ENCODE measurements at places on chromosomes 5 and 9.

DNA sequence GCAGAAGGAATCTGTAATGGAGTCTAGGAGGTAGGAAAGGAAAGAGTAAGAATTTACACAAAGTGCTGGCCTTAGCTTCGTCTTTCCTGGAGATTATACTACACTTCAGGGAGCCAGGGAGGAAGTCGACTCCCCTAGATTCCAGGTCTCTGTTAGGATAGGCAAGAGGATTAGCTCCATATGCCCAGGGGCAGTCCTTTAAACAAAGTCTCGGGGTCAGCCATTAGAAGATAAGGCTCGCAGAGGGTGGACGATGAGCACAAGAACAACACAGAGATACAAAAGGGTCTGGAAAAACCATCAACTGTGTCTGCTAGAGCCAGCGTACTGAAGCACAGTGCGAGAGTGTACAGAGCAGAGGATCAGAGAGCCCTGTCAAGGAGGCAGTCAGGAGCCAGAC, 344.7 kb upstream of the TNC start:
- DNase-seq: no peak

DNA sequence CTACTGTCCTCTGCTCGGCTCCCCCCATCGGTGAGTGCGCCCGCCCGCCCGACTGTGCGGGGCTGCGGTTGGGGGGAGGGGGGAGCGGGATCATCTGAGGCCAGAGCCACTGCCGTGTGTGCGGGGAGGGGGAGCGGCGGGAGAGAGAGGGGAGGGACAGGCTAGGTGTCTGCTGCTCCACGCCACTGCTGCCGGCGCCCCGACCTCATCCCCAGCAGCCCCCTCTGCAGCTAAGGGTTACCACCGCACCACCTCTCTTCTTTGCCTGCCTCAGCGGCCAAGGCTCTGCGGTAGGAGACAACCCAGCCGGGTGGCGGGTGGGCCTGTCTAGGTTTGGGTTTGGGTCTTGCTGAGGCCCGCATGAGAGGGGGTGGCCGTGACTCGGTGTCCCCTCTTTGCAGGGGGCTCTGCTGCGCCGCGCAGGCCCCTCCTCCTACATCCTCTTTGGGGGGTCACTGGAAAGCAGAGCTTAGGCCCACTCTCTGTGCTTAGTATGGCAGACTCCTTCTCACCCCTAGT, 670 bp upstream of the PURA start:
- no peak for DNase-seq

GRCh38 chr5:153400931-153401330, 89.5 kb upstream of the GRIA1 start:
- no peak for DNase-seq

GRCh38 chr9:31236344-31236743, 1148.1 kb upstream of the ACO1 start:
- no peak for DNase-seq

DNA sequence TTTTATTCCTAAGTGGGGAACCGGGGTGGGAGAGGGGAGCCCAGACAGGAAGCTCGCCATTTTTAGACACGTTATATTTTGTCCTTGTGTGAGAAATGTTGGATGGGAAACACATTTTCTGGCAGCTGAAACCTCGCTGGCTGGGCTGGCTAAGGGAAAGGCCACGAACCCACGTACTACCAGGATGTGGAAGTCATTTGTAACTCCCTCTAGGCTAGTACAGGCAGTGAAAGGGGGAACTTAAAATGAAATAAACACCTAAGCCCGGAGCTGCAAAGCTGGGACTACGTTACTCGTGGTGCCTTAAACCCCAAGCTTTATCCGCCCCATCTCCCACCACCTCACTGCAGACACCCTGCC, 42.5 kb downstream of the TMEM174 start:
- no peak for DNase-seq

DNA sequence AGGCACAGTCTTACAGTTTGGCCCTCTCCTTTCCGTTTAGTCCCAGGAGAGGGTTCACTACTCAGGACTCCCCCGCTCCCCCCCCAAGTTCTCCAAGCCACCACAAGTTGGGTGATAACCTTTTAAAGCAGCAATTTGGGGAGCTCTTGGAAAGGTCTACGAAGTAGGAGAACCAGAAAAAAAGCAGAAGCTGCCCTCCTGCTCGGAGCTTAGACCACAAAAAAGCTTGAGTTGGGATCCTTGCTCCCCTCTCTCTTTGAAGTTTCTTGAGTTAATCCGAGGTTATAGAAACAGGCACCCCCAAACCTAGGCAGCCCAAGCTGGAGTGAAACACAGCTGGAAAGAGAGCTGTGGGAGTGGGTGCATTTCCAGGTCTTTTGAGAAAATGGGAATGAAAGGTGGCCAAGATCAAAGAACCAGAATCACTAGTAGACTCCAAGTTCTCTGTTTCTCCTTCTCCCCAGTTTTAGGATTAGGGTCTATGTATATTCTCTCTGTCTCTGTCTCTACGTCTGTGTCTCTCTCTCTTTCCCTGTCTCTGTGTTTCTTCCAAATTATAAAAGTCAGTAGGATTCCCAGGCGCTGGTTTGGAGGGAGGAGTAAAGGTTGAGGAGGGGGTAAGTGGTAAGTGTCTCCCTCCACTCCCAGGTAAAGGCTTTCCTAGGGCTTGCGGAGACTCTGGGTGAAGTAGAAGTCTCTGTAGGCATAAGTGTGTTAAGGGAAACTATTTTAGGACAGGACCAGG, 2.8 kb downstream of the LHX2 start:
- no peak for DNase-seq

- no peak for DNase-seq
Measured at GRCh38 chr9:98787766-98788335, 8.5 kb downstream of the ANKS6 start.

GRCh38 chr5:94945656-94946055, 327.2 kb downstream of the SLF1 start:
- no peak for DNase-seq

- DNase-seq: no peak
Measured at GRCh38 chr5:153969563-153969895, 69.2 kb downstream of the FAM114A2 start.

DNA sequence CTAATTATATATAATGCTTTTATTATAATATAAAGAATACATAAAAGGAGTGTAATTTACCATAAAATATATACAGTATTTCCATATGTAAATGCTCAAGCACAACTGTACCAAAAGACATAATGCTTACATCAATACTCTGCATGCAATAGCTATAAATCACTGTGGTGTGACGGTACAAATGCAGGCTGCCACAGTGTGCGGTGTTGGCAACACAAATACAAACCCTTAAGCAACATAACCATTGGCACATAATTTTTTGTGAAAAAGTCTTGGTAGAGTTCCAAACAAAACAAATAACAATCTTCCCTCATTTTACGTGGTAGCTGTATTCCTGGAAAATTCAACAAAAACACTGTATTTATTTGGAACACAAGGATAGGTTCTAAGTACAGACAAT, 1.9 kb upstream of the SHISAL2B start:
- DNase-seq: no peak

GRCh38 chr5:6574537-6575245, 58.2 kb downstream of the NSUN2 start:
- DNase-seq: no peak

Measured in activated CD4-positive, alpha-beta T cell treated with anti-CD3 and anti-CD28 coated beads, Interleukin-2, amount 50 U/mL, for 4 hours (primary cell).